ENCODE measurements at places on chromosomes 11 and 22.

GRCh38 chr11:90661233-90661632 lies 438.4 kb upstream of the CHORDC1 start:
- no peak for DNase-seq

DNA sequence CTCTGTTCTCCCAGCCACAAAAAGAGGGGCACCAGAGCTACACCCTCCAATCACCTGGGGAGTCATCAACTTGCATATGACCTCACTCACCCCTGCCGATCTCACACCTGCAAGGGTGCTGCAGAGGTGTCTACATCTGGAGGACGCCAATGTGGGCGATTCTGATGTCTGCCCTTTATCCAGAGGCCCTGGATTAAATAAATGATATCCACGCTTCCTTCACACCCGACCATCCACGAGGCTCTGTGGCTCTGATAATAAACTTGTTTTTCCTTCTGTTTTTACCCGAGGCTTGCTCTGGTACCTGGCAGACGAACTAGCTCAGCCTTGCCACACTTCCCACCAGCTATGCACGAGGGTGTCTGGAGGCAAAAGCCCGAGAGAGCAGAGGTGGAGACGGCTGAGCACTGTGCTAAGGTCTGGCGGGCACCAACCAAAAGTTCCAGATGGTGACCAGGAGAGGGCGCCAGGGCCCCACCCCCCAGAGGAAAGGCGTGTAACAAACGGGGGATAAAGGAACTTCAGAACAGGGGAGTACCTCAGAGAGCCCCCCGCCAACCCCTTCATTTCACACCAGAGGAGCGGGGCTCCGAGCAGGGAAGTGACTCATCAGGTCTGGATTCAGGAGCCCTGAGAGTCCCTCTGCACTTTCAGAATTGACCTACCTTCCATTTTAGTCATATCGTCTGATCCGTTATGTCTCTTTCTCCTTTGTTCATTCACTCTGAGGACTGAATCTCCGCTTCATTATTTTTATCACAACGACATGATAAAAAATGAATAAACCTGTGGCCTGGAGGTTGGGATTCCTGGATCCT lies 13.5 kb downstream of the SCN3B start:
- DNase-seq = peak; percentile 47

DNA sequence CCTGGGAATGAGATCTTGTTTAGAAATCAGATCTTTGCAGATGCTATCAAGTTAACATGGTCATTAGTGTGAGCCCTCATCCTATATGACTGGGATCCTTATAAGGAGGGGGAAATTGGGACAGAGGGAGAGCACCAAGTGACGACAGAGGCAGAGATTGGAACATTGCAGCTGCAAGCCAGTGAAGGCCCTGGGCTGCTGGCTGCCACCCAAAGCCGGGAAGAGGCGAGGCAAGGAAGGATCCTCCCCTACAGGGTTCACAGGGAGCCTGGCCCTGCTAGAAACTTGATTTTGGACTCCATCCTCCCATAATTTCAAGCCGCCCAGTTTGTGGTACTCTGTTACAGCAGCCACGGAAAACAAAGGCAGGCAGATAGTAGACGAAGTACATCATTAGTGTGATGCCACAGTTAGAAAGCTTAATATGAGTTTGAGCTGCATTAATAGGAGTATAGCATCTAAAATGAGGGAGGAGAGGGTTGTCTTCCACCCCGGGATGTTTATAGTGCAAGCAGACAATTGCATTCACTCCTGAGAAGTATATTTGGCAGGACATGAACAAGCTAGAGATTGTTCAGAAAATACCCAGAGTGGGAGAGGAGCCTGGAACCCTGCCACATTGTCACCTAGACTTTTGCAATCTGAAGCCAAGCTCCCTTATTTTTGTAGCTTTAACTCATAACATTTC lies 56.8 kb upstream of the CLMP start:
- no peak for DNase-seq

GRCh38 chr11:128891913-128892398 lies 800 bp downstream of the KCNJ5 start:
- DNase-seq = peak; percentile 74

- DNase-seq = no peak
Observed at GRCh38 chr22:24133187-24133965, 47.9 kb upstream of the SUSD2 start.

Data from SW480 (cell line).